ENCODE measurements at places on chromosomes 2 and 18. TPM values are rescaled to one million over a fixed set of nuclear protein-coding genes. Genes with fewer than 3 reads are reported as not detected.

GRCh38 chr2:99772591-99773331, 282.9 kb upstream of the REV1 start:
- no peak for DNase-seq

Gene EGR4
- 1.2 TPM for total RNA-seq

GRCh38 chr2:176002688-176003210, 682 bp upstream of the LNPK start:
- DNase-seq = no peak

Gene GREB1L
- 6.5 TPM for total RNA-seq

DNA sequence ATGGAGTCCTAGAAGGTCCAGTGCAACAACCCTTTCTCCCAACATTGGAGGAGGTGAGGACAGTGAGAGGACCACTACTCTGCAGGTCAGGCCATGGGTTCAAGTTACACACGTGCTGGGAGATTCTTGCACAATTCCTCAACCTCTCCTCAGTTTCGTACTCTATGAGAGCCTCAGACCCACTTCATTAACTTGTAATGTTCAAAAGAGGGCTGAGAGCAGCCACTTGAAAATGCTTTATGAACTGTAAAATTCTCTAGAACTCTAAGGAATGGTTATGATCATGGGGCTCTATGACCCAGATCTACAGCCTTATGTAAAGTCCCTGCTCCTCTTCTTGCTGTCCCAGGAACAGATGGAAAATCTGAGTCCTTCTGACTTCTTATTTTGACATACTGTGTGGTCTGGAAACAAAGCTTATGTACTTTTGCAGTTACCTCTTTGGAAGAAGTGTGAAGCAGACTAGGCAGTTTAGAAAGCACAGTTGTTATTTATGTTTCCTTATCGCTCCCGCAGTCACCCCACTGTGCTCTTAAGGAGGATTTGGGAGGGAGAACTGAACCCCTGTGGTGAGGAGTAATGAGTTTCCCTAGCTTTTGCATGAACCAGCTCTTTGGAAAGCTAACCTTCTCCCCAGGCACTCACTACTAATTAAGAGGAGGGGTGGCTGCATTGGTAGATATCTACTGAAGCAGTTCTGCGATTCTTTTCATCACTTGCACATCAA, 296.6 kb downstream of the LRRTM1 start:
- no peak for DNase-seq

DNA sequence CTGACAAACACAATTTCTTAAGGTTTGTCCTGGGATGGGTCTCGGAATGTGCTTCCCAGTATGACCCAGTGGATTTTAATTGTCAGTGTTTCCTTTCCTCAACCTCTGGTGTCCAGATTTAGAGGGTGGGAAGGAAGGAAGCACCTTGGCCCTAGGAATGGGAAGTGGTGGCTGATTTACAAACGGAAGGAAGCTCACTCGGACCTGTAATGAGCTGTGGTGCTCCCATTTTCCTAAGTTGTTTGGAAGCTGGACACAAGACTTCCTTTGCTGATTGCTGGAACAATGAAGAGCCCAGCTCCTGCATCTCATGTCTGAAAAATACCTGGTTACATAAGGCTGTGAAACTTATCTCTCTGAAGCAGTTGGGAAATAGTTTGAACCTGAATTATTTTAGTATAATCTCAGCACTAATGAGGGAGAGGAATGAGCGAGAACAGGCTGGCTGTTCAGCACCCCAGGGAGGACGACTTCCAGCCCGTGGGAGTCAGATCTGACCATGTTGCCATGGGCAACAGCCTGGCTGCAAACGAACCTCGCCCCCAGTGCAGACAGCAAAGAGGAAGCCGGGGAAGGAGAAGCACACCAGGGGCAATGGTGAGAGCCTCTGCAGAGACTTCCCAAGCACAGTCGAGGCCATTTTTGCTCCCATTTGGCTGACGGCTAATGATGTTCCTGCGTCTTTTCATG, 74.4 kb upstream of the ASB18 start:
- DNase-seq = no peak

All from type B pancreatic cell (in vitro differentiated cells).